Posterior vena cava (tissue), 2 donors: ENCODE measurements at places on chromosomes 7 and 10. TPM values are rescaled to one million over a fixed set of nuclear protein-coding genes. Genes with fewer than 3 reads are reported as not detected.

GJD4 gene
- total RNA-seq, result not detected

ANKRD1 gene
- 3.5 TPM for total RNA-seq

DNA sequence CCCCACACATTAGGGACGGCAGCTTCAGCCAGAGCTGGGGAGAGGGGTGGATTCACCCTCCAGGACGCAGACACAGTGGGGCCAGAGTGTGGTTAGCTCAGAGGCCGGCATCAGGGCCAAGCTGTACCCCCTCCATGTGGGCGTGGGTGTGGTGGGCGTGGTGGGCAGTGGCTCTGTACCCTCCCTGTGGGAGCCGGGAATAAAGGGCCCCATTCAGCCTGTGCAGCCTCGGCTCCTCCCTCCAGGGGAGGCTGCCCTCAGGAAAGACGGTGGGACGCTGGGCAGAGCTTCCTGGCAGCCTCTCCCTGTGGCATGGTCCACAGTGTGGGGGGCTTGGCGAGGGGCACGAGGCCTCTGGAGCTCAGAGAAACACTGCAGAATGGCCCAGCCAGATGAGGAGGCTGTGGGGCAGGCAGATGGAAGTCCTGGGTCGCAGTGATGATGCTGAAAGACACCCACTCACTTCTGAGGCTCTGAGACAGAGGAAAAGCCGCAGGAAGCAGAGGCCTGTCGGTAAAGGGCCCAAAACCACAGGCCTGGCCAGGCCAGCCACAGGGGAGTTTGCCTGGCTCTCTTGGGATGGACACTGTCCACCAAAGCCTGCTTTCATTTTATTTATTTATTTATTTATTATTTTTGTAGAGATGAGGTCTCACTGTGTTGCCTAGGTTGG, 108.0 kb downstream of the SH3PXD2A start:
- no peak for DNase-seq

- DNase-seq, result no peak
Measured at GRCh38 chr10:110803239-110803749, 68.4 kb upstream of the PDCD4 start.

GRCh38 chr7:8015746-8016120, 47.1 kb downstream of the GLCCI1 start:
- DNase-seq, result no peak
